ENCODE measurements at places on chromosomes 1 and 21.

- H3K4me1 ChIP-seq: peaks cover 40% of the 10 kb centered on the region
- H3K27me3 ChIP-seq: no peaks in the 10 kb centered on the region
- peaks cover 5% of the 10 kb centered on the region for H3K36me3 ChIP-seq
- peak; percentile 76 for DNase-seq
- peak overlapping the region; percentile 55 for H3K4me3 ChIP-seq
Measured at GRCh38 chr1:89739013-89739843, 81.6 kb upstream of the LRRC8D start.

DNA sequence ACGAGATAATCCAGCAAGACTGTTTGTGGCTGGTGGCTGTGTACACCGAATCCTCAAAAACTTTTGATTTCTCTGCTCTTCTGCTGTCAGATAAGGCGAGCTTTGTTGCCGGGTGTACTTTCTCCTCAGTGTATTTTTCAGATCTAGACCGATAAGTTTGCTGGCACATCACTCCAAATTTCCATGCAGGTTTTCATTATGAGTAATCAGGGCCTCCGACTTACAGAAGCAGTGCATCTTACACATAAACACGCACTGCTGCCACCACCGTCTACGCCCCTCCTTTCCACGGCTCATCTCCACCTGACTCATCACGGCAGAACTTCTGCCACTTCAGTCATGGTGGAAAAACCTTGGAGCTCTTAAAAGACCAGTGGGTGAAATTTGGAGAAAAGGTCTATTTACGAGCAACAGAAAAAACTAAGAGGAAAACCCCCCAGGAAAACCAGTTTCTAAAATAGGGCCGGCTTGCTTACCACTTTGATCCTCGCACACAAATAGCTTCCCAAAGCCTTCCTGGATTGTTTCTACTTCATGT lies 7.7 kb downstream of the ZBTB21 start:
- DNase-seq: peak; percentile 90
- peak overlapping the region; percentile 93 for H3K27ac ChIP-seq
- no peaks in the 10 kb centered on the region for H3K27me3 ChIP-seq
- peaks cover 61% of the 10 kb centered on the region for H3K4me1 ChIP-seq

DNA sequence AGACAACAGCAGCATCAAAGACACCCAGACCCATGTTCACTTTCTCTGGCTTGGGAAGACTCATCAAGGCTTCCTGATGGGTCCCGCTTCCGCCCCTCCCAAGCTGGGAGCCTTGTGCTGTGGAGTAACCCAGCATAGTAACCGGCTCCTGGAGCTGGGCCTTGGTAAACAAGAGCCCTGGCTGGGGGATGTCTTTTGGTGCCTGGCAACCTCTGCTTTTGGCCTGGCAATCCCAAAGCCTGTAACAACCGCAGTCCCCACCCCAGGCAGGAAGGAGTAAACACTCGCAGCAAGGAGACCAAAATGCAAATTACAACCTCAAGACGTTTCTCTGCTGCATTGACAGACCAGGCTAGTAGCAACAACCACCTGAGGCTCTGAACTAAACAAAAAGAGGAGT lies 16.9 kb upstream of the THRAP3 start:
- DNase-seq: no peak
- peaks cover 1% of the 10 kb centered on the region for H3K27me3 ChIP-seq
- H3K4me3 ChIP-seq: no peak overlapping the region
- H3K4me1 ChIP-seq: peaks cover 13% of the 10 kb centered on the region
- no peaks in the 10 kb centered on the region for H3K36me3 ChIP-seq
- peak overlapping the region; percentile 53 for H3K27ac ChIP-seq

DNA sequence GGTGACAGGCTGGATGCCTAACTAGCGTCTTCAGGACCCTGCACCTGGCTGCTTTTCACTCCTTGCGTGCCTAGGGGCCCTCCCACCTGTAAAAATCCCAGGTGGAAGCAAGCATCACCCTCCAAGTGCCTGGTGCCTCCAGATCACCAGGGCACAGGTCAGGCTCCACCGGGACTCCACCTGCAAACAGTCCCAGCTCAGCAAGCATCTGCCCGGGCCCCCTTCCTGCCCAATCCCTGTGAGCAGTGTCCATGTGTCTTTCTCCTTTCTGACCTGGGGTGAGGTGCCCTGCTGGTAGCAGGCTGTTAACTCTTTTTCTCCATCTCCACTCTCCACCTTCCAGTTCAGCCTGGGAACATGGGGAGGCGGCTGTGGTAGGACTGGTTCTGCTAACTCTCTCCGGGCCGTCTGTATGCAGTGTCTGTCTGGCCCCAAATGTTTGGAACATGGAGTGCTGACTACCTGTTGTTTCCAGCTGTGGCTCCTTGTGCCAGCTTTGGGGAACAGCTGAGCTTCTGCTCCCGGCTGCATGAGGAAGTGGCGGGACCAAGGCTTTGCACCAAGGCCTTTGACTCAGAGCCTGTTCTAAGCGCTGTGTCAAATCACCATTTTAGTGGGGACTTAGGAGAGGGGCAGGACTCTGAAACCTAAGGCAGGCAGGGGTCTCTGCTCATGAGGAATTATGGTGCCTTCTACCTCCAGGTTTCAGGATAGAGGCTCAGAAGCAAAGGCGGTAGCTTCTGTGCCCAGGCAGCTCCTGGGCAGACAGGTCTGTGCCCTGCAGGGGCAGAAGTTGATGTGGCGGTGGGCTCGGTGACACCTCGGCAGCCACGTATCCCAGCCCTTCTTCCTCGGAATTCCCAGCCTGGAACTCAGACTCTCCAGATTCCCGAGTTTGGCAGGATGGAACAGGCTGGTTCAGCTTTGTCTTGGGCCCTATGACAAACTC lies 5.5 kb downstream of the GPR137B start:
- H3K36me3 ChIP-seq: peaks cover 1% of the 10 kb centered on the region
- no peak overlapping the region for H3K4me3 ChIP-seq
- H3K4me1 ChIP-seq: peaks cover 15% of the 10 kb centered on the region
- no peak overlapping the region for H3K27ac ChIP-seq
- DNase-seq: no peak

- DNase-seq: peak; percentile 84
- peaks cover 34% of the 10 kb centered on the region for H3K36me3 ChIP-seq
- no peaks in the 10 kb centered on the region for H3K27me3 ChIP-seq
- H3K4me1 ChIP-seq: peaks cover 49% of the 10 kb centered on the region
- H3K27ac ChIP-seq: peak within 1 kb of the TSS; percentile 96
Measured at GRCh38 chr1:155173478-155174323, at the start of gene TRIM46. TSS of gene TRIM46 (plus strand) at chr1:155173849. CDS start at chr1:155173967, 118 bp downstream.

DNA sequence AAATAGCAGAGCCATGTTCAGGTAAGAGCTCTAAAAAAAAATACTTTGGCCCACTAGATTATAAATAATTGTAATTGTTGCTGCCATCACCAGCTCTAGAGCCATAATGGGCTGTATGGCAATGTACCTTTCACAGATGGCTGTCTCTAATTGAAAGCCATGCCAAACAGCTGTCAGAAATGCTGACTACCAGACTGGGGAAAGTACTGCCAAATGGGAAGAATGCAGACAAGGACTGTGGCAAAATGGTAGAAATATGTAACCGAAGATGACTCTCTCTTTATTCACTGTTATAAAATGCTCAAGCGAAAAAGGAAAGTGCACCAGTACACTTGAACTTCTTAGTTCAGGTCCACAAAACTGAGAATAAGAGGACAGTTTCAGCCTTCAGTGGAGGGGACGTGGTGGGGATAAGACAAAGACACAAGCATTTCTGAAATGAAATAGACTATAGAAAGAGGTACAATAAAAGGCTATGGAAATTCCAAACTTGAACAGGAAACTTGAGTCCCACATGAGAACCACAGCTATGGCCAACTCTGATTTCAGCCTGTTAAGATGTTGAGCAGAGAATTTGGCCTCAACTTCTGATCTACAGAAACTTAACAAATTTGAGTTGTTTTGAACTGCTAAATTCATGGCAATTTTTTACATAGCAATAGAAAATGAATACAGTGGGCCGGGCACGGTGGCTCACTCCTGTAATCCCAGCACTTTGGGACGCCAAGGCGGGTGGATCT lies 46.5 kb upstream of the LPGAT1 start:
- H3K27ac ChIP-seq: no peak overlapping the region
- H3K36me3 ChIP-seq: no peaks in the 10 kb centered on the region
- DNase-seq: no peak
- H3K4me1 ChIP-seq: no peaks in the 10 kb centered on the region

DNA sequence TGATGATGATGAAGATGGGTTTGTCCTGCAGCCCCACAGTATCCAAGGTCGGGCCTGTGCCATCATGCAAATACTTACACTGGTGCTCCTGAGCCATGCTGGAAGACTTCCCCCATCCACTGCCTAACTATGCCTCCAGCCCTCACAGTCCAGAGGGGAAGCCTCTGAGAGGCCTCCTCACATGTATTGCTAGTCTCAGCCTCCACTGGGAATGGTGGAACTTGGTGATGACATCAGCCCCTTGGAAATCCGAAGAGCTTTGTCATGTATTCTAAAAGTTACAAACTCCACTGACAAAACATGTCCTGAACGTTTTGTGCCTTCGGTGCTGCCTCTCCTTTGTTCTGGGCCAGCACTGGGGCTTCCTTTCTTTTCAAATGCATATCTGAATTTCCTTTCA lies 61.1 kb upstream of the DMRTB1 start:
- H3K4me1 ChIP-seq: no peaks in the 10 kb centered on the region
- no peak overlapping the region for H3K27ac ChIP-seq
- H3K36me3 ChIP-seq: no peaks in the 10 kb centered on the region
- no peak for DNase-seq
- no peaks in the 10 kb centered on the region for H3K27me3 ChIP-seq

DNA sequence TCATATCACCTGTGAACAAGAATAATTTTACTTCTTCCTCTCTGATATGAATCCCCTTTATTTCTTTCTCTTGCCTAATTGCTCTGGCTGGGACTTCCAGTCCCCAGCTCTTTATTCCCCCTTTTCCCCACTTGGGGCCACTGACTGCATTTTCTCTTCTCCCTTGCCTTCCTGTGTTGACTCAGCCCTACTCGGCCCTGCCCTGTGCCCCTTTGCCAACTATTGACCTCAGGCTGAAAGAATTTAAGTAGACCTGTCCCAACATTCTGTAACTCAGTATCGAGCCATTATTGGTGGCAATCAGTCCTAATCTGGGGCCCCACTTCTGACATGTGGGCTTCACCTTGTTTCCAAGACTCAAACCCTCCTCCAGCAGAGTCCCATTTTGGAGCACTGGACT lies 60.6 kb upstream of the STUM start:
- no peak for DNase-seq
- no peak overlapping the region for H3K27ac ChIP-seq
- peaks cover 18% of the 10 kb centered on the region for H3K4me1 ChIP-seq

DNA sequence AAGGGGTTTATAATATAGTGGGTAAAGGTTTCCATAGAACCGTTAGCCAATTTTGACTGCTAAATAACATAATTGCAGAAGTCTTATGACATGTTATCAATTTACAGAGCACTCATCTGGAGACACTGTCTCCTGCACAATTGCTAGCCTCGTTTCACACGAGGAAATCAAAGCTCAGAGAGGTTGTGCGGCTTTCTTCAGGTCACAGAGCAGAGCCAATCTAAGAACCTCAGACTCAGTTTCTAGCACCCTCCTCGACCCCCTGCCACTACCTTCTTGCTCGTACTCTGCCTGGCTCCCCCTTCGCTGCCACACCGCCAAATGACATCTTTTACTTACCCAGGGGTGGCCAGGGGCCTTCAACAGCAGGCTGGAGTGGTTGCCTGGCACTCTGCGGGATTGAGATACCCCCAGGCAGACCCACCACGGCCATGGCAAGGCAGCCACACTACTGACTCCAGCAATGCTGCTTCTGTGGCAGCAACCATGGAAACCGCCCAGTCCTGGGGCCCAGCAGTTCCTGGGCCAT lies 16.0 kb upstream of the CASZ1 start:
- no peak for DNase-seq
- no peaks in the 10 kb centered on the region for H3K4me1 ChIP-seq

DNA sequence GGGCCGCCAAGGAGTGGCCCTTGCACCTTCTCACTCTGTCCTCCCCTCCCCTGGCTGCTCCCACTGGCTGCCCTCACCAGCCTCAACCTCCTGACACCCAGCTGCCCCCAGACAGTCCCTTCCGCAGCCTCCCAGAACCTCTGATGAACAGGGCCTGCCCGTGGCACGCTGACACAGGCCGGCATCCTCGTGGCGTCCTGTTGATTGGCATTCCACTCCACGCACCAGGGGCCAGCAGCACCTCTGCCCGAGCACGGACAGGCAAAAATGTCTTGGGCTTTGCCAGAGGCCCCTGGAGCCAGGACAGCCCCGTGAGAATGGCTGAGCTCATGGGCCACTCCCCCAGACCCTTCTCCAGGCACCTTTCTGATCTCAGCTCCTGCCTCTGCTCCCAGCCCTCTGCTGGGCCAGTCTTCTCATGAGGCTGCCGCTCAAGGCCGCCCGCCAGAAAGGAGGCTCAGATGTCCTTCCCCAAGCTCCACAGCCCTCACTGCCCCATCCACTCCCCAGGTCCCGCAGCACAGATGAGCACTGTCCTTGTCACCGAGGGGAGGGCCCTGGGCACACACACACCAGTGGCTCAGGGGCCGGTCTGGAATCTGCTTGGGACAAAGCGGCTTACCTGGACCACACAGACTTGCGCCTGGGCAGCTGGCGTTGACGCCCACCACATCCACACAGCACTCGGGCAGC lies 15.8 kb upstream of the RNF223 start:
- H3K27ac ChIP-seq: peak overlapping the region; percentile 13
- H3K27me3 ChIP-seq: no peaks in the 10 kb centered on the region
- H3K4me3 ChIP-seq: no peak overlapping the region
- peaks cover 3% of the 10 kb centered on the region for H3K4me1 ChIP-seq

DNA sequence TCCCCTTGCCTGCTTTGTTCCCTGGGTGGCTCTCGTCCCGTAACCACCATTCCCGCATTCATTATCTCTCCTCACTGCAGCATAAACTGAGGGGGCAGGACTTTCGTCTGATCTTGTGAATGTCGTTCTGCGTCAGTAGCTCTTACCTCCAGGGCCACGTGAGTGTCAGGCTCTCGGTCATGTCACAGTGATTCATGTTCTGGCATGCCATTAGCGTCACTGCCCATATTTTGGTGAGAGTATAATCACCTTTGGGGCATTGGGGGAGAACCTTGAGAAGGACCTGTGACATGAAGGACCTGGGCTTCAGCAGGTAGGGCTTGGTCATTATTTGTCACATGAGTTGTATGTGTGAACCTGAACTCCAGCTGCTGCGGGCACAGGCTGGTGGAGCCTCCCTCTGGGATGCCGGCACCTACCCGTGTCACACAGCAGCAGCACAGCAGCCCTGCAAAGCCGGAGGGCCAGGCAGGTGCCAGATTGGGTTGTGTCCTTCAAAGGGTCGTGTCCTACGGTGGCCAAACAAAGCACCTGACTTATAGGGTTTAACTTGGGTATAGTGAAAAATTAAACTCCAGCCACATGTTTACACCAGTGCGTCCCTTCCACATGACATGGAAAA lies 68.5 kb downstream of the BACE2 start:
- H3K36me3 ChIP-seq: no peaks in the 10 kb centered on the region
- H3K27ac ChIP-seq: no peak overlapping the region
- peaks cover 8% of the 10 kb centered on the region for H3K27me3 ChIP-seq
- peaks cover 2% of the 10 kb centered on the region for H3K4me1 ChIP-seq
- no peak overlapping the region for H3K4me3 ChIP-seq

GRCh38 chr1:101898137-101898536 lies 98.6 kb downstream of the OLFM3 start:
- no peak overlapping the region for H3K4me3 ChIP-seq
- H3K27ac ChIP-seq: no peak overlapping the region
- H3K4me1 ChIP-seq: no peaks in the 10 kb centered on the region
- no peaks in the 10 kb centered on the region for H3K36me3 ChIP-seq
- no peaks in the 10 kb centered on the region for H3K27me3 ChIP-seq

GRCh38 chr1:185441605-185442004 lies 124.6 kb upstream of the IVNS1ABP start:
- DNase-seq: no peak
- no peak overlapping the region for H3K4me3 ChIP-seq
- no peaks in the 10 kb centered on the region for H3K27me3 ChIP-seq
- H3K4me1 ChIP-seq: peaks cover 7% of the 10 kb centered on the region
- H3K27ac ChIP-seq: peak overlapping the region; percentile 81
- no peaks in the 10 kb centered on the region for H3K36me3 ChIP-seq

- H3K4me1 ChIP-seq: no peaks in the 10 kb centered on the region
- peak; percentile 22 for DNase-seq
- H3K36me3 ChIP-seq: no peaks in the 10 kb centered on the region
- H3K27me3 ChIP-seq: no peaks in the 10 kb centered on the region
- no peak overlapping the region for H3K27ac ChIP-seq
Measured at GRCh38 chr1:217048104-217048707, 325.0 kb upstream of the ESRRG start.

All from activated CD4-positive, alpha-beta T cell treated with anti-CD3 and anti-CD28 coated beads for 36 hours (primary cell).